HT1080 (cell line): ENCODE measurements at places on chromosomes 1 and 21.

GRCh38 chr1:91673613-91674012 is 173.0 kb downstream of the CDC7 start:
- DNase-seq = no peak

- no peak for DNase-seq
Observed at GRCh38 chr1:165533254-165533653, 10.5 kb upstream of the LRRC52 start.

DNA sequence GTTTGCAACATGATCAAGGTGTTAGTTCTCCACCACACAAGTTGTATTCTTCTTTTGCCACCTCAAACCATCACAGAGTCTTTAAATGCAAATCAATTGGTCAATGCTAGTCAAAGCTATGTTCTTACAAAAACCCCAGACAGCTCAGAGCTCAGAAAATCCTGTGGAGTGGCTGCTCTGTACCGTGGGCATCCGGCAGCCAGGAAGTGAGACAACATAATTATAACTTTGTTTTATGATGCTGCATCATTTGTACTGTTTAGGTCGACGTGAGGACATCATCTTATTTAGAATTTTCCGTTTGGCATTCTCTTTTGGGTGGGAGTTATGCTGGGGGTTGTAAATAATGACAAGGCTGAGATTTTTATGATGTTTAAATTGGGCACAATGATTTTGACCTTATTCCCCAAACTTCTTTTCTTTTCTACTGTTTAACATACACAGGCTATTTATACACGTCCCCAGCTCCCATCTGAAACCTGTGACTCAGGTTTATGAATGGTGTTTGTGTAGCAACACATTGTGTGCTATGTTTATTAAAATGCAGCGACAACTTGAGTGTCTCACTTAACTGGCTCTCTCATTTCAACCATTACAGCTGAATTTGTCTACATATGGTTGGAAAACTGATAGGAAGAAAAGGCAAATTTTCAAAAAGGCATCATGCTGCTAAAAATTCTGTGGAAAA is 124.0 kb downstream of the CNIH3 start:
- DNase-seq = no peak

DNA sequence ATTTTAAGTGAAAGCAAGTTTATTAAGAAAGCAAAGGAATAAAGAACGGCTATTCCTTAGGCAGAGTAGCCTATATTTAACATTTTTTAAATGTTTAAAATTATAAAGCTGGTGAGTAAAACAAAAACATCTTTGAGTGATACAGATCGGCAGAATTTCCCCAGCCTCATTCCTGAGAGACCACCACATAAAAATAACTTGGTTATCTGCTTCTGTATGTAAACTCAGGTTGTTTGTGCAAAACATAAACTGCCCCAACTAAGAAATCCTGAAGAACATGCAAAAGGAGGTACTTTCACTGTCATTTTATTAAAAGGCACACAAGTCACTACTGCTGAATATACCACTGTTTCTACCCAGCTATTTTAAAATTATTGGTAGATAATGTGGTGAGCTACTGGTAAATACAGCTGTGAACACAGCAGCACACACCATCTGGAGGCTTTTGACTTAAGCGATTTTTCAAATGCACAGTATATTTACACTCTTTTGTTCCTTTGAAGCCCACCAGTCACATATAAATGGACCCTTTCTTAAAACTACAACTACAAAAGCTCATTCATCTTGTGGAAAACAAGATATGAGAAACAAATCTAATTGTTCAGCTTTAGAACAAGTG is 119.3 kb downstream of the RERE start:
- no peak for DNase-seq

DNA sequence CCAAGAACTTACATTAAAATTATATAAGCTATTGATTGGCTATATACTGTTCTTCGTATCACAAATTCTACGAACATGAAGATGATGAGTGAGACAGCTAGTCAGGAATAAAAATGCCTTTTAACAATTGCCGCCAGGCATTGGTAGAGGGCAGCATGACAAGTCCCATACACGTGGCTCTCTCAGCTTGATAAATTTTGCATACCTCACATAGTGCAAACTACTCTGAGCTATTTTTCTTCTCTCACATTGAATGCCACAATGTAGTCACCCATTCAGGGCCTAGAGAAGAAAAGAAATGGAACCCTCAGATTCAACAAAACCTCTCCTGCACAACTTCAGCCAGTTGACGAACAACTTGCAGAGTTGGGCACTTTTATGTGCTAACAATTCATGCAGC is 27.0 kb upstream of the FMO2 start:
- DNase-seq = no peak

DNA sequence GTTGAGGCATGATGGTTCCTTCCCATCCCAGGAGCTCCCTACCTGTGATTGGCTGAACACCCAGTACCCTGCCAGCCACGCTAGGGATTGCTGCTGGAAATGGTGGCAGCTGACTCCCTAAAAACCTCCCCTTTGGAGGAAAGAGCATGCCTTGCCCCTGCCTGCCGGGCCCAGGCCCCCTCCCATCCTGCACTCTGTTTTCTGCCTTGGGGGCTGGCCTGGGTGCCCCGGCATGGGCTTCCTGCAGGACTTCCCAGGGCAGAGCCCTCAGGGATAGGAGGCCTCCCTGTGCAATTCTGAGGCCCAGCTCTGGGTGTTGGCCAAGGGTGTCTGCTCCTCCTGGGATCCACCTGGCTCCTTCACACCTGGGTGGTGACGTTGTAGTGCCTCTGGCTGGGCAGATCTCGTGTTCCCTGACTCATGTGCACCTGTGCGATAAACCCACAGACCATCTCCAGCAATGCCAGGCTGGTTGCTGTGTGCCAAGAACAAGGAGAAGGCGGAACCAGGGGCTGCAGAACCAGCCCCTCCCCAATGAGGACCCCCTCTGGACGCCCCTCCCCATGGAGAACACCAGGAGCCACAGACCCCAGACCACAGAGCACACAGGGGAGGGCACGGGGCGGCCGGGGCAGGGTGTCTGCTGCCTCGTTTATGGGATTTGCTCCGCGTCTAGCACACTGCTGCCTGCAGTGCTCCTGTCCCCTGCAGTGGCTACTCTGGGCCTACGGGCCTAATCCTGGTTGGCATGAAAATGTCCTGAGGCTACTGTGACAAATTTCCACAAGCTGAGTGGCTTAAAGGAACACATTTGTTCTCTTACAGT is 13.6 kb downstream of the CSTB start:
- no peak for DNase-seq

DNA sequence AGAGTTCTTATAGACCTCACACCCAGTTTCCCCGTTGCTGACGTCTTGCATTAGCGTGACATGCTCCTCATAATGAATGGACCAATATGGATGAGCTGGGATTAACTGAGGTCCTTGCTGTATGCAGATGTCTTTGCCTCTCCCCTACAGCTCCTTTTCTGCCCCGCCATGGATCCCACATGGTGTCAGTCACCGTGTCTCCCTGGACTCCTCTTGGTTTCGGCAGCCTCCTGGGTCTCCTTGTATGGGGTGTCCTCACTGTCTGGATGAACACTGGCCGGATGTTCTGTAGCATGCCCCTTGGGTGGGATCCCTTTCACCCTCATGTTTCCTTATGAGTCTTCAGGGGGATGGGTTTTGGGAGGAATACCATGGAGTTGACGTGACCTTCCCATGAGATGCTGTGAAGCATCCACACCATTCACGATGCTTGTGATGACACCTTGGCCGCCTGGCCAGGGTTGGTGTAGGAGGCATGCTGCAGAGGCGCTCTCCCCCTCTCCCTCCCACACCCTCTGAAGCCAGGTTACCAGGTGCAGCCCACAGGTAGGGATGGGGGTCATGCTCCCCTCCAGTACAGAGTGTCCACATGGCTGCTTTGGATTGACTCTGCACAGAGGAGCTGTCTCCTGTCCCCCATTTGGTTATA is 4.4 kb downstream of the GJC2 start:
- DNase-seq = no peak
